DND-41 (cell line): ENCODE measurements at places on chromosomes 1 and 21.

DNA sequence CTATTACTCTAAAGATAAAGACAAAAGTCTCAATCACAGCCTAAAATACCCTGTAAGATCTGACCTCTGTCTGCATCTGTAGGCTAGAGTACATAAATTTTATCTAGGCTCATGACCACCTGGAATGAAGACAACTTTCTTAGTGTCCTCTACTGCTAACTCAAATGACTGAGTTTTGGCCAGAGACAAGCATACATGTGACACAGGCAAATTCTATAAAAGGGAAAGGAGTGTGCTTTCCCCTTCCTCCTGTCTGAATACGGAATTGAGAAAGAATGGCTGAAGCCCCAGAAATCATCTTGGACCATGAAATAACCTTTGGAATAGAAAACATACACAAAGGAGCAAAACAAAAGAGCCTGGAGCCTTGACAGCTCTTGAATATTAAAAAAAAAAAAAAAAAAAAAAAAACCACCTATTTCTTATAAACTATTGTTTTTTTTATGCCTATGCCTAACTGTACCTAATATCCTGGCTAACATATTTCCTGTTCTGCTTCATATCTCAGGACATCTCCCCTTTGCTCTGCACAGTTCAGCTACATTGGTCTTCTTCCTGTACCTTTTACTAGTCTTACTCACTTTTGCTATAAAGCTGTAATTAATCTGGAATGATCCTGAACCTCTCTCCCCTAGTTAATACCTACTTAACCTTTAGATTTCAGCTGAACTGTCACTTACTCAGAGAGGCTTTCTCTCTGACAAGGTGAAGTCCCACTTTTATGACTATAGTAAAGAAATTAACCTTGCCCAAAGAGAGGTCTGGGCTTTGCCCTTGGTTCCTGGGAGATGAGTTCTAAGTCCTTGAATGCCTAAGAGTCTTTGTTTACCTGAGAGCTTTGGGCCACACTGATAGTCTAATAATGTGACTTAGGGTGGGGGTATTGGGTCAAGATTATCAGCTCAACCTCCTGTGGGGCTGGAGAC is 16.1 kb downstream of the UCHL5 start:
- no peaks in the 10 kb centered on the region for H3K4me1 ChIP-seq
- H3K36me3 ChIP-seq: peaks cover 48% of the 10 kb centered on the region; the same call in 1 of the 2 replicates
- H3K4me3 ChIP-seq: no peak overlapping the region
- no peak for DNase-seq

GRCh38 chr1:61310057-61310456 is 227.7 kb downstream of the NFIA start:
- no peak overlapping the region for H3K27ac ChIP-seq
- H3K4me3 ChIP-seq: no peak overlapping the region
- no peaks in the 10 kb centered on the region for H3K4me1 ChIP-seq
- H3K36me3 ChIP-seq: no peaks in the 10 kb centered on the region

- peaks cover 31% of the 10 kb centered on the region for H3K36me3 ChIP-seq
- peaks cover 7% of the 10 kb centered on the region for H3K4me1 ChIP-seq
- no peak overlapping the region for H3K27ac ChIP-seq
- H3K4me3 ChIP-seq: no peak overlapping the region
- H3K27me3 ChIP-seq: no peaks in the 10 kb centered on the region
- DNase-seq: no peak
These were observed 8.7 kb downstream of the RUNX3 start for GRCh38 chr1:24921412-24921811.

DNA sequence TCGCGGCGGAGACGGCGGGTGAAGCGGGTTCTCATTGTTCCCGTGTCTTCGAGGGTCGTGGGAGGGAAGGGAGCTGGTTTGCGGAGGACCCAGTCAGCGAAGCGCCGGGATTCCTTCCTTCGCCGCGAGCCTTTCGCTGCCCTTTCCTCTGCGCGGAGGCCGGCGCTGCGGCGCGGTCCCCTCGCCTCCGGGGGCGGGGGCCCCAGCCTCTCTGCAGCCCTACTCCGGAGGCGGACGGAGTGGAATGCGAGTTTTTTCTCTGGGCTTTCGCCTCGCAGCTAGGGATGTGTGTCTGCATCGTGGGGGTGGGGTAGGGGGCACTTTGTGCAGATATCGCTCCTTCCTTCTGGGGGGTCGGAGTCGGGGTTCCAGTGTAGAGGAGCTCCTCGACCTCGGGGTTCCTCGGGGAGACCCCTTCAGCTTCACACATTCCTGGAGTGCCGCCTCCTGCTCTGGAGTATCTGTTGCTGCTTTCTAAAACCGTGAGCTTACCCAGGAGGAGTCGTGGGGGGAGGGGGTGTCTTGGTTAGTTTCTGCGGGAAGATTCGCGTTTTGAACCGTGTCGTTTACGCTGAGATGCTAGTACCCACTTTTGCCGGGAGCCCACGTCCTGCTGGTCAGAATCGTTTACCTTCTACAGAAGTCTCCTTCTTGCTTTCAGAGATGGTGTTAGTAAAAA is 595 bp downstream of the RNF2 start:
- H3K4me3 ChIP-seq: peak overlapping the region; percentile 80
- peaks cover 28% of the 10 kb centered on the region for H3K4me1 ChIP-seq
- peak overlapping the region; percentile 68 for H3K27ac ChIP-seq
- H3K27me3 ChIP-seq: no peaks in the 10 kb centered on the region

GRCh38 chr1:185345913-185346720 is 29.1 kb upstream of the IVNS1ABP start:
- DNase-seq: no peak
- no peaks in the 10 kb centered on the region for H3K36me3 ChIP-seq
- H3K27ac ChIP-seq: no peak overlapping the region
- peaks cover 3% of the 10 kb centered on the region; the same call in 1 of the 2 replicates for H3K4me1 ChIP-seq
- H3K4me3 ChIP-seq: no peak overlapping the region
- H3K27me3 ChIP-seq: no peaks in the 10 kb centered on the region

DNA sequence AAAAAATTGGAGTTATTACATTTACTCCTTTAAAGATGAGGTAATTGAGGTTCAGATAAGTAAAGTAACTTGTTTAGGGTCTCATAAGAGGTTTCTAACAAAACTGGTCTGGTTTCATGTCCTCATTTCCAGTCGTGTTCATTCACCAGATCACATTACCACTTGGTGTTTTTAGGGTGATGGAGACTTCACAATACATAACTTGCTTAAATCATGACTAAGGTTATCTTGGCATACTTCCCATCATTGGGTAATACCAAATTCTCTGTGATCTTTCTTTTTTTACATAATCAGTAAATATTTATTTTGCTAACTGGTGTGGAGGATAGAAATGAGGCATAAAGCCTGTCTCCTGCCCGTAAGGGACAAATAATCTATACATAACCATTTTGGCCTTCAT is 31.6 kb upstream of the RPTN start:
- H3K27ac ChIP-seq: no peak overlapping the region
- no peaks in the 10 kb centered on the region for H3K4me1 ChIP-seq
- peaks cover 10% of the 10 kb centered on the region for H3K27me3 ChIP-seq
- DNase-seq: no peak

GRCh38 chr21:46022551-46023525 is 41.3 kb downstream of the COL6A1 start:
- H3K36me3 ChIP-seq: no peaks in the 10 kb centered on the region
- no peak for DNase-seq
- peaks cover 4% of the 10 kb centered on the region for H3K27me3 ChIP-seq
- no peak overlapping the region for H3K27ac ChIP-seq

DNA sequence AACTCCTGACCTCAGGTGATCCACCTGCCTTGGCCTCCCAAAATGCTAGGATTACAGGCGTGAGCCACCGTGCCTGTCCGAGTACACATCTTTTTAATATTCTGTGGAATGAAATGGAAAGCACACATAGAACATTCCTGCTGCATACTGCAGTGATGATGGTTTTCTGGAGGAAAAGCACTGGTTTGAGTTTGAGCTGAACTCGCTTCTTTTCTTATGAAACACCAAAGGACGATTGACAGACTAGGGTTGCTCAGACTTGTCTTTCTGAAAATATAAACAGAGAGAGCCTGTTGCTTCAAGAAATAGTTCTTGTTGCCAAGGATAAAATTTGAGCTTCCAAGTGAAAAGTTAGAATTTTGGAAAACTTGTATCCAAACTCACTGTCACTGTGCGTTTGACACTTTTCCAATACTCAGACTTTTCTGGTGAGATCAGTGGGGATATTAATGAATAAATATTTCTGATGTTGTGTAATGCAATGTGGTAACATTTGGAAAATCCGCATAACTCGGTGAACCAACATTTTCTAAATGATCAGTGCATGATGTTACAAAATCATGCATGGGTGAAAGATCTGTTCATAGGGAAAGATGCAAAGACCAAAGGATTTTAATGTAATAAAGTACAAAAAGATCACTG is 15.0 kb upstream of the ERMAP start:
- H3K4me1 ChIP-seq: no peaks in the 10 kb centered on the region

- peak; percentile 37 for DNase-seq
- peaks cover 30% of the 10 kb centered on the region for H3K4me1 ChIP-seq
- H3K4me3 ChIP-seq: no peak overlapping the region
- no peaks in the 10 kb centered on the region for H3K36me3 ChIP-seq
- no peaks in the 10 kb centered on the region for H3K27me3 ChIP-seq
These were observed 24.2 kb downstream of the PDE9A start for GRCh38 chr21:42677339-42678321.

DNA sequence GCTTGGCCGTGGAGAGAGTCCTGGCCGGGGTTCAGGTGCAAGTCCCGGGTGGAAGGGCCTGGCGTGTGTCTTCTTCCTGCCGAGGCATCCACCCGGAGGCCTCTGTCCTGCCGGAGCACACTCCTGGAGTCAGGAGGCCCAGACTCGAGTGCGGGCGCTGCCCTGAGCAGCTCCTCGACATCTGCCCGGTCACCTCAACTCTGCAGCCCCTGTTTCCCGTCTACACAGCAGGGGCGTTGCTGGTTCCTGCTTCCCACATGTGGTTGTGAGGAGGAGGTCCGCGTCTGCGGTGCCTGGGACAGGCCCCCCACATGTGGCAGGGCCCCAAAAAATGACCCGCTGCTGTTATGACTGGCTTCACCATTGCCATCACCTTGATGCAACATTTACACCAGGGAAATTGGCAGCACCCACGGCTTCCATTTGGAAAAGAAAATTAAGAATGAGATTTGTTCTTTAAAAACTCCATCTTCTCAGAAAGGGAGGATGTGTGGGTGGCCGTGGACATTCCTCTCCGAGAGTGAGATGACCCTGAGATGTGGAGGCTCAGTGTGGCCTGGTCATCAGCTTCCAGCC is 169.8 kb downstream of the PRDM16 start:
- no peaks in the 10 kb centered on the region for H3K4me1 ChIP-seq
- H3K36me3 ChIP-seq: no peaks in the 10 kb centered on the region
- H3K27ac ChIP-seq: no peak overlapping the region
- no peak for DNase-seq
- H3K4me3 ChIP-seq: no peak overlapping the region
- H3K27me3 ChIP-seq: no peaks in the 10 kb centered on the region

DNA sequence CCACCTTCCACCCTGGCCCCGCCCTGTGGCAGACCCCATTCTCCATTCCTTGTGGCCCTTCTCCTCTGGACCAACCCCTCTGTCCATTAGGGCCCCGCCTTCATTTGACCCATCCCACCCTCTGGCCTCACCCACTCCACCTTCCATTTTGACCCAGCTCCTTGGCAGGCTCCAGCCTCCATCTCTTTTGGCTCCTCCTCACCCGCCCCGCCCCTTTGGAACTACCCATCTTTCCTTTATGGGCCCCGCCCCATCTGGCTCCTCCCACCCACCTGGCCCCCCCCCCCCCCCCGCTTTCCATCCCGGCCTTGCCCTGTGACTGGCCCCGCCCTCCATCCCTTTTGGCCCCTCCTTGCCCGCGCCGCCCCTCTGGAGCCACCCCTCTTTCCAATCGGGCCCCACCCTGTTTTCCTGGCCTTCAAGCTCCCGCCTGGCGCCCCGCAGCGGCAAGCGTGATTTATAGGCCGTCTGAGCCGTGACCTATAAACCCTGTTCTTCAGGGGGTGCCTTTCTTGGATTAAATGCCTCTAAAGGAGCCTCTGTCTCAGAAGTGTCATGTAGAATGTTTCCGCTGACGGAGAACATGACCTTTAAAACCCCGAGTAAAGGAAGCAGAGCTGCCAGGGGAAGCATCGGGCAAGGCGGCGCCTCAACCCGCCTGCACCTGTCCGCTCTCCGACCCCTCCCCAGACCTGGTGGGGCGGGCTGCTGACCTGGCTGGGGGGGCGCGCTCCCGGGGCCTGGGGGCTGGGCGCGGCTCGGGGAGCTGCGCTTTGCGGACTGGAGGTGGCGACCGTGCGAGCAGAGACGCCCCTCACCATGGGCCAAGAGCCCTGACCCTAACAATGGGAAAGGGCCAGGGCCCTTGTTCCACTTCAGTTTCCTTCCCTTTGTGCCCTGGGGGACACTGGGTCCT is 178.0 kb downstream of the CAMTA1 start:
- H3K4me1 ChIP-seq: peaks cover 13% of the 10 kb centered on the region
- no peak for DNase-seq
- peaks cover 7% of the 10 kb centered on the region for H3K27me3 ChIP-seq
- H3K27ac ChIP-seq: no peak overlapping the region
- no peak overlapping the region for H3K4me3 ChIP-seq

- H3K27ac ChIP-seq: no peak overlapping the region
- H3K36me3 ChIP-seq: no peaks in the 10 kb centered on the region; the same call in none of the 2 replicates
- DNase-seq: no peak
- no peaks in the 10 kb centered on the region for H3K27me3 ChIP-seq
- peaks cover 21% of the 10 kb centered on the region for H3K4me1 ChIP-seq
- H3K4me3 ChIP-seq: no peak overlapping the region
These were observed 1.0 kb upstream of the SFN start for GRCh38 chr1:26861889-26862378.

GRCh38 chr1:246875041-246876026 is 56.4 kb downstream of the AHCTF1 start:
- no peaks in the 10 kb centered on the region for H3K27me3 ChIP-seq
- H3K4me3 ChIP-seq: no peak overlapping the region
- DNase-seq: no peak

GRCh38 chr1:240104672-240105071 is 13.0 kb downstream of the FMN2 start:
- H3K4me3 ChIP-seq: no peak overlapping the region
- no peaks in the 10 kb centered on the region for H3K36me3 ChIP-seq
- H3K27ac ChIP-seq: no peak overlapping the region
- no peaks in the 10 kb centered on the region for H3K27me3 ChIP-seq
- H3K4me1 ChIP-seq: no peaks in the 10 kb centered on the region

DNA sequence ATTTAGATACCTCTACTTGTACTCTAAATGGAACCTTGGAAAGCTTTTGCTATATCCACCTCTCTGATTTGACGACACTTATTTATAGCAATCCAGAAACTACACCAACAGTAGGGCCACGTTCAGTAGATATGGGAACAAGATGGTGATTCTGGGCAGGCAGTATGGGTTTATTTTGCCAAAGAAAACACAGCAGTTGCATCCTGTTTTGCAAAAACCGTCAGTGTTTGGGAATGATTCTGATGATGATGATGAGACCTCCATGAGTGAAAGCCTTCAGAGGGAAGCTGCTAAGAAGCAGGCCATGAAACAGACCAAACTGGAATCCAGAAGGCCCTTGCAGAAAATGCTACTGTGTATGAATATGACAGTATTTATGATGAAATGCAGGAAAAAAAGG is 41.5 kb upstream of the NEXN start:
- no peak overlapping the region for H3K27ac ChIP-seq
- peaks cover 17% of the 10 kb centered on the region for H3K36me3 ChIP-seq
- no peaks in the 10 kb centered on the region for H3K27me3 ChIP-seq
